Effector CD8-positive, alpha-beta T cell (primary cell): ENCODE measurements at places on chromosomes 1 and 21.

DNA sequence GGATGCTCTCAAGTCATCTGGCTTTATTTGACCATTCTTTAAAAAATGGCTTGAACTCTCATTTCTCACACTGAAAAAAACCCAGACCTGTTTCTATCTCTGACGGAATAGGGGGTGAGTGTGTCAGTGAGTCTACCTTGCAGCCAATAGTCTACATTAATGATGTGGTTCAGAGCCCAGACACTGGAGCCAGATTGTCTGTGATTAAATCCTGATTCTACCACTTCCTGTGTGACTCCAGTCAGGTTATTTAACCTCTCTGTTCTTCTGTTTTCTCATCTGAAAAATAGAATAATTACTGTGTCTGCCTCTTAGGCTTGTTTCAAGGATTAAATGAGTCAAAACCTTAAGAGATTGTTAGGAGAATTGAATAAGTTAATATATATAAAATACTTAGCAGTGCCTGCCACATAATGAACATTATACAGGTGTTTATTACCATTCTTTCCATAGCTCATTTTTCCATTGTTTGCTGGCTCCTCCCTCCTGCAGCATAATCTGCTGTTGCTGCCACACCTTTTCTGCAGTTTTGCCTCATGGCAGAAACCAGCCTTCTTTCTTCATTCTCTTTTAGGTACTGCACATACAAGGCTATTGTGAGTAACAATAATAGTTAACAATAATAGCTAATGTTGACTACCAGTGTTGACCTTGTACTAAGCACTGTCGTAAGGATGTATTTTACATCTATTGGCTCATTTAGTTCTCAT is 157.6 kb upstream of the IVNS1ABP start:
- DNase-seq, result no peak

GRCh38 chr1:28902738-28903137 is 11.6 kb upstream of the EPB41 start:
- DNase-seq, result no peak

GRCh38 chr1:228241259-228241658 is 33.4 kb downstream of the OBSCN start:
- no peak for DNase-seq

GRCh38 chr1:199811163-199811562 is 216.3 kb upstream of the NR5A2 start:
- no peak for DNase-seq

- DNase-seq, result no peak
Measured at GRCh38 chr1:210653771-210654170, 325.1 kb downstream of the HHAT start.

DNA sequence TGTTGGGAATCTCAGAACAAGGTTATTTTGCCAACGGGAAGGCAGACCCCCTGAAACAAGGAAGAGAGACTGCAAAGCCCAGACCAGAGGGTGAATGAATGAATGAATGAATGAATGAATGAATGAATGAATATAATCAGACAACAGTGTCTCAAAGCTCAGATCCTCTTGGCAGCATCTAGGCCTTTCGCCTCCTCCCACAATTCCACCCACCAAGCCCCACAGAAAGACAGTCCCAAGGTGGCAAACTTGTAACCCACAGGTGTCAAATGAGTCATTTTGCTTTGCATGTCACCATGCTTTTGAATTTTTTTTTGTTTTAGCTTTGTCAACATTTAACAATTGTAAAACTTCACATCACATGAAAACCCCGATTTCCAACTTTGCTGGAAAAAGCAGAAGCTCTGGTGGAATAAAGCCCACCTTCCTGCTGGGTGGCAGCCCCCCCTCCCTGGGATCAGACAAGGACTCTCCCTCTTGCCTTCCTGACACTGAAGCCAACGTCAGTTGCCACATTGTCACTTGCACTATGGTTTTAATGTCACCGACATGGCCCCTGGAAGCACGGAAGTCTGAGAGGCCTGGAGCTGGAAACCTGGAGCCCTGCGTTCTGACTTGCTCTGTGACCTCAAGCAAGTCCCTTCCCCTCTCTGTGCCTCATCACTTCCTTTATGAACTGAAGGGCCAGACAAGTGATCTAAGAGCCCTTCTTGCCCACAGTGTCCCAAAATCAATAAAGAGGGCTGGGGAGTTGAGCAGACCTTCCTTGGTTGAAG is 134.6 kb upstream of the RUNX3 start:
- no peak for DNase-seq

GRCh38 chr1:166489670-166490436 is 323.1 kb upstream of the FAM78B start:
- DNase-seq, result no peak

DNA sequence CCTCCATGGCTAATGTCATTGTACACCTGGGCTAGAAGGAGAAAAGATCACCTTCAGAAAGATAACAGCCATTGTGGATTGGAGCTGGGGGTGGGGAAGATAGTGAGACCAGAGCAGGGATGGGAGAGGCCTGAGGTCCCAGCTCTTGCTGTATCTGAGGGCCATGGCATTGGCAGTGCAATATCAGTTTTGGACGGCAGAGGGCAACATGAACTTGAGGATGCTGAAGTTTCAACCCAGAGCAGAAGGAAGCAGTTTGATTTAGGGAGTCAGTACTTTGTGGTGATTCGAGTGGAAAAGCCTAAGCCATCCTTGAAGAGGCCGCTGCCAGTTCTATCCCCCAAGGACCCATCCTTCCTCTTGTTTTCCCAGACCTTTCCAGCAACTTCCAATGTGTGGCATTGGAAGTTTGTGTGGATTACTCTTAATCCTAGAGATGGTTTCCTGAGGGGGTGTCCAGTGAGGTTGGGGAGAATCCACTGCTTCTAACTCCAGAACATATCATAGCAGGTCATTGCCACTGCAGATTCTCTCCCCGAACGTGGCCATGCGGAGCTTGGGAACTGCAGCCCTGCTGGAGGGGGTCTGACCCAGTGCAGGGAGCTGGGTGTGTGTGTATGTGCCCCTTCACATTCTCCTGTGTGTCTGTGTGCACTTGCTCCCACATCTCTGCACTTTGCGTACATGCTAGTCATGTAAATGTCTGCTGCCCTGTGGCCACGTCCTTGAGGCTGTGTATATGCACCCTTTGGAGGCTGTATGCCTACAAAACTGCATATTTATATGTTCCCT is 24.1 kb downstream of the SLC26A9 start:
- peak; percentile 38 for DNase-seq

GRCh38 chr1:158124034-158124433 is 56.7 kb upstream of the CD1D start:
- no peak for DNase-seq

DNA sequence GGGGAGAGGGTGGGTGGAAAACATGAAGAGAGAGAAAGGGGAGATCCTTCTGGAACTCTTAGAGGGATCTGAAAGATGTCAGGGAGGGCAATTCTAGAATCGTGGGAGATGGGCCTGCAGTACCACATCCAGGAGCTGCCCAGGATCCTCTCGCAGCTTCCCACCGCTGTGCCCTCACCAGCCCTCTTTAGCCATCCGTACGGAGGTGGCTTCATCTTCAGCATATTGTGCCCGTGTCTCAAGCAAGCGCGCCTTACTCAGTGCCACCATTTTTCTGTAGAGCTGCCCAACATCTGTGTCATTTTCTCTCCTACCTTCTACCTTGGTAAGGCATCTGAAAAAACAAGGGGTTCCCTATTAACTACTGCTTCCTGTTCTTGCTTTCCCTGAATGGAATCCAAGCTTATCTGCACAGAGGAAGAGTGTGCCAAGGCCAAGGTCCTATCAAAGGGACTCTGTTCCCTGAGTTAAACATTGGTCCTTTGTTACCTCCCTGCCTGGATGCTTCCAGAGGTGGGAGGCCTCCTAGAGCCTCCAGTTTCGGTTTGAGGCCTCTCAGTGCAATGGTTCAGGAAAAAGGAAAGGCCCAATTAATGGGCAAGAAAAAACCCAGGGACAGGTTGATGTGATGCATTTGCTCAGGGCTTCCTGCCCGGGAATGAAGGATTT is 23.2 kb downstream of the C1orf116 start:
- no peak for DNase-seq

GRCh38 chr1:55572878-55573734 is 357.9 kb upstream of the USP24 start:
- no peak for DNase-seq
